ENCODE measurements at places on chromosomes 16 and 17. TPM values are rescaled to one million over a fixed set of nuclear protein-coding genes. Genes with fewer than 3 reads are reported as not detected.

GRCh38 chr16:325375-326145 lies 27.0 kb downstream of the AXIN1 start:
- DNase-seq = peak; percentile 49

DNA sequence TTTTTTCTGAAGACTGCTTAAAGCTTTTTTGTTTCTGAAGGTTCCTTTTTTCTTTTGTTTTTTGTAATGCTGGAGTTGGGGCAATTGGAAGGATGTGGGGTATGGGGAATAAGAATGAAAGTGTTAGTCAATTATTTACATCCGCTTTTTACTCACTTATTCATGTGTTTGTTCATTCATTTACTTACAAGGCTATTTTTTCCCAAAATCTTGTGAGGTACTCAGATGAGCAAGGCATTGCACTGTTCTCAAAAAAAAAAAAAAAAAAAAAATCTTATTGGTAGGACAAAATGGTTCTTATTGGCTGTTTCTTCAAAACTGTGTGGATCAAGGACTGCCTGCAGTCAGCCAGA lies 55.7 kb downstream of the PLD6 start:
- DNase-seq = no peak

Gene LDHD
- polyA plus RNA-seq = 56.5 TPM

Gene SHISA9
- polyA plus RNA-seq = 0.34 TPM

GRCh38 chr17:37294888-37295287 lies 80.9 kb upstream of the C17orf78 start:
- DNase-seq = no peak

GRCh38 chr17:74288785-74289184 lies 14.8 kb downstream of the DNAI2 start:
- DNase-seq = no peak

Gene CACNA1G
- polyA plus RNA-seq = 4.3 TPM

DNA sequence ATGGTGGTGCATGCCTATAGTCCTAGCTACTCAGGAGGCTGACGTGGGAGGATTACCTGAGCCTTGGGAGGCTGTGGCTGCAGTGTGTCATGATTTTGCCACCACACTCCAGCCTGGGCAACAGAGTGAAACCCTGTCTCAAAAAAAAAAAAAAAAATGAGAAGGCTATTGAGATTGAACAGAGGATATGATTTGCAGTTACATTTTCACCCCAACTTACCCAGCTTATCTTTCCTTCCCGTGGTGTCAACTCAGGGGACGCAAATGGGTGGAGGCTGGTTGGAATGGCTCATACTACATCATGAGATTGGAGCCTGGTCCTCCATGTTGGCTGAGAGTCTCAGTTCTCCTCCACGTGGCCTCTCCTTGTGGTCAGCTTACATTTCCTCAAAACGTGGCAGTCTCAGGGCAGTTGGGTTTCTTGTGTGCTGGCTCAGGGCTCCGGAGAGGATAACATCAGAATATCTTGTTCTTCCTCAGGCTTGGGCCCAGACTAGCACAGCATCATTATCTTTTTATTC lies 17.2 kb upstream of the NSMCE1 start:
- DNase-seq = peak; percentile 45

DNA sequence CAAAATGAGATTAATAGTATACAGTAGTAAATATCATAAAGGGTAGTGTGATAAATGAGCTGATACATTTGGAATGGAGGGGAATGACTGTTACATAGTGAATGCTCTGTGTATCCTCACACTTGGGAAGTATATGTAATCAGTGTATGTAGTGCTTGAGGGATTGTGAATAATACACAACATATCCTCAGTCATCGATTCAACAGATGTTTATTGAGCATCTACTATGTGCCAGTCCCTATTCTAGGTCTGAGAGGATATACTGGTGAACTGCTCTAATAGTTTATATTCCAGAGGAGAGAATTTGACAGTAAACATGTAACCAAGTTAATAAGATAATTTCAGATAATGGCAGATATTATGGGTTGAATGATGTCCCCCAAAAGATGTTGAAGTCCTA lies 3.4 kb upstream of the BECN1 start:
- no peak for DNase-seq

- no peak for DNase-seq
Measured at GRCh38 chr17:36469733-36470132, 16.7 kb upstream of the ZNHIT3 start.

Gene KRT14
- polyA plus RNA-seq = 0.11 TPM

- DNase-seq = peak; percentile 57
Measured at GRCh38 chr16:1788095-1788707, 5.3 kb downstream of the IGFALS start.

- peak; percentile 86 for DNase-seq
Measured at GRCh38 chr16:11669380-11670146, 1.3 kb downstream of the SNN start.

Gene SIAH1
- polyA plus RNA-seq = 15.1 TPM

Gene C16orf46
- 0.52 TPM for polyA plus RNA-seq

Gene C1QTNF8
- 0.05 TPM for polyA plus RNA-seq

DNA sequence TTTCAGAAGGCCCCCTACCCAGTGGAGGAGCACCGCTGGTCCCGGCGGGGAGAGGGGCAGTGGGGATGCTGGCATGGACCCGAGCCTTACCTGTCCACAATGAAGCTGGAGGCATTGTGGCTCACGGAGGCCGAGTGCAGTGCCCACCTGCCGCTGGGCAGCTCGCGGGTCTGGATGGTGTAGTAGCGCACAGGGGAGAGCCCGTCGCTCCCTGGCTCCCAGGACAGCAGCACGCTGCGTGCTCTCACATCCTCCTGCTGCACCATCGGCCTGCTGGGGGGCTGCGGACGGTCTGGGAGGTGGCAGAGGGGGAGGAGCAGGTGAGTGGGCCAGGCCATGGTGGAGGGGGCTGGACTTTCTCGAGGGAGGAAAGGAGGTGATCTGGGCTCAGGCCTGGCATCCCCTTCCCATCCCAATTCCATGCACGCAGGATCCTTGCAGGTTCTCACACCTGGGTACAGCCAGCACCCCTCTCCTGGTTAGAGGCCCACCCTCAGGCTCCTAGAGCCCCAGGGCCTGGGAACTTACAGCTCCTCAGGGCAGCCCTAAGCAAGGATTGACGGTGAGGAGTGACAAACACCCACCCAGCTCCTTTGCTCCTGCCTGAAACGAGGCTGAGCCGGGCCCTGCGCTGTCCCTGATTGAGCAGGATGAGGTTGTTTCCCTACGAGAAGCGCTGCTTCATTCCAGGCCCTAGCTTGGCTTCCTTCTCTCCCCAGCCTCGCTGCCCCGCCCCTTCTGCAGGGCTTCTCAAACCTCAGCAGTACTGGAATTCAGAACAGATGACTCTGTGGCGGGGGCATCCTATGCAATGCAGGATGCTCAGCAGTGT lies 76.2 kb upstream of the CDC42EP4 start:
- DNase-seq = no peak

GRCh38 chr17:68710035-68710780 lies 109.0 kb upstream of the FAM20A start:
- DNase-seq = no peak

Gene KLHL10
- 0.09 TPM for polyA plus RNA-seq

DNA sequence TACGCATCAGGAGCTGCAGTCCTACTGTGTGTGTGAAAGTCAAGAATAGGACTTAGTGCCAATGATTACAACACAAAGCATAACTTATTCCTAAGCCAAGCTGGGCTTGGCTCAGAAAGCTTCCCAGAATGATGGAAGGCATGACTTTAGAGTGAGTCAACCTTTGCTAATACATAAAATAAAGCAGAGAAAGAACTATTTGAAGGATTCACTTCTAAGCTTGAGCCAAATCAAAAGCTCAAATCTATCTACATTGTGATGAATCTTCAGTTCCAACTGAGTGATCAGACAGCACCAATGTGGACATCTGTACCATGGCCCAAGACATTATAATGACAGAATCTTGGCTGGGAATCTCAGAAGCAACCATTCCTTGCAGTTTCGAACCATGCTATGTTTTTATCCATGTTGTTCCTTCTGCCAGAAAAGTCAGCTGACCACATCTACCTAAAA lies 41.4 kb downstream of the SMG6 start:
- no peak for DNase-seq

DNA sequence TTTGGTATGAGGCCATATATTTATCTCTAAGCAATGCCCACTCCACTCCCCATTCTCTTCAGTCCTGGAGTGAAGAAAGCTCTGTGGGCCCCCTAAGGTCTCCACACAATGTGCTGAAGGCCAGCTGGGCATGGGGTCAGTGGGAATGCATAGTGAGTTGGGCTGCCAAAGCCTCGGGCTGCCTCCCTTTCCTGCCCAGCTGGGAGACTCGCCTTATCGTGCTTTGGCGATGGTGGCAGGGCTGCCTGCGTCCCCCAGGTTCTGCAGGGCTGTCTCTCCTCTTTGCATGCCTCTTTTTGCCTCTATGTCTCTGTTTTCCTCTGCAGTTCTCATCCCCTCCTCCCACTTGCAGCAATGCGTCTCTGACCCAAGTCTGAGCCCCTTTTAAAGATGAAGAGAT lies 116.5 kb downstream of the CYLD start:
- DNase-seq = no peak

DNA sequence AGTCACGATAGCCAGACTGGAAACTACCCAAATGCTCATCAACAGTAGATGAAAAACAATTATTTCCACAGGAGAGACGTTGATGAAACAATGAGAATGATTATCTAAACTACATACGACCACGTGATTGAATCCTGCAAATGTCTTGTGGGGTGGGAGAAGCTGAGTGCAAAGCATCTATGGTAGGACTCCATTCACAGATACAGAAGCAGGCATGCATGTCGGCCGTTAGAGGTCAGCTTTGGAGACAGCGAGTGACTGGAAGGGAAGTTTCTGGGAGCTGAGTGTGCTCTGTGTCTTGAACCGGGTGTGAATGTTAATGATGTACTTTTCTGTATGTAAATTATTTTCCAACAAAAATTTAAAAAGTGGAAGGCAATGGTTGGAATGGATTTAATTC lies 71.5 kb upstream of the DNAJA2 start:
- DNase-seq = no peak

DNA sequence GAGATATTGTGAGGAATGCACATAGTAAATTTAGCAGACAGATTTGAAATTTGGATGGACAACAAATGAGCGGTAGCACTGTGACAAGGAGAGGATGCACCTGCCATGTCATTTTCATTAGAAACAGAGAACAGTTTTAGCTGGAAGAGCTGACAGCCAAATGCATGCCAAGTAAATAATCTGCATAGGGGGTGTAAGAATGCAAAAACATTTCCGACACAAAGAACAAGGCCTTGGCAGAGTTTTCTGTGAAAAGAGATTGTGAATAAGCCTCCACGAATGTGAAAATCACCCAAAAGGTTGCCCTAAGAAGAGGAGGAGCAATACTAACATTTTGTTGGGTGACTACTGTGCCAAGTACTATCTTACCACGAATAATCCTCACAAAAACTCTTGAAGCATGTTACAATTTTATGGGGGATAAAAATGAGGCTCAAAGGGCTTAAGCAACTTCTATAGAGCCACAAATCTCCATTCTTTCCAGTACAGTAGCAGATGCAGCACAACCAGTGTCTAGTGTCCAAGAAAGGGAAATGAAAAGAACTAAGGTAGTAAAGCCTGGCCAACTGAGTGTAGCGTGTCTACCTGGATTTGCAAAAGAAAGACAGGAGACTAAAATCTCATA lies 28.3 kb downstream of the TMEM100 start:
- no peak for DNase-seq

GRCh38 chr16:19232988-19233387 lies 52.5 kb upstream of the CLEC19A start:
- DNase-seq = no peak

DNA sequence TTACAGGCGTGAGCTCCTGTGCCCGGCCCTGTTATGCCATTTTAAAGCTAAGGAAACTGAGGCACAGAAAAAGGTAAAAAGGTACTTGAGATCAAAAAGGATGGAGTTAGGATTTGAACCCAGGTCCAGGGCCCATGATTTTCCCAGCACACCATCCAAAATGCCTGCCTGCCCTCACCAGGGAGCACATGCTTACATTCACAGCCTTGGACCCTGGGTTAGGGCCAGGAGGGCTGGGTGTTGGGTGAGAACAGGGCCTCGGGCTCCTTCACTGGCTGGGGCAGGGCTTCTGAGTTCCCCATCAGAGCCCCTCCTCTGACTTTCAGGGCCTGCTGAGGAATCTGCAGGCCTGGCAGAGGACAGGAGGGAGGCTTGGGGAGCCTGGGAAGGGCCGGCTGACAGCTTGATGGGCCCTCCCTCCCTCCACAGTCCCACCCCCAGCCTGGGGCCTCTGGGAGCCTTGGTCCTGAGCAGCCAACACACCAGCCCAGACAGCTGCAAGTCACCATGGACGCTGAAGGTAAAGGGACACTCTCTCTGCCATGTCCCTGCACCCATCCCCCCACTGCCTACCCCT lies at the start of gene QPRT:
Gene QPRT, plus strand, starts transcription at position 490 of the 577 bp plus-strand sequence. Its CDS starts 18 bp downstream, at position 508.
- DNase-seq = peak; percentile 86

Data from right cardiac atrium (tissue), 5 donors.